ENCODE measurements at places on chromosomes 1 and 21.

DNA sequence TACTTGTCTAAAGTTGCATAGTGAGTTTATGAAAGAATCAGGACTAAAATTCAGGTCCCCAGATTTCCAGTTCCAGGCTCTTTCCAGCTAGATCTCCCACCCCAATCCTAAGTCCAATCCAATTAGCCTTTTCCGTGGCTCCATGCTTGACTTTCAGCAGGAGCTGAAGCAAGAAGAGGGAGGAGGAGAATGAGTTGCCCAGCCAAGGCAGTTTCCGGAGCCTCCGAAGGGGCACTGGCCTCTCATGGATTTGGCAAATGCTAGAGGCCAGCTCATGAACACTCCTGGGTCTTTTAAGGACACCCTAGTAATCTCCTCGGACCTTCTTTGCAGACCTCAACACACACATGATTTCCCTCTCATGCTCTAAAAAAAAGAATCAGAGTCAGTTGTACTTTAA is 10.5 kb upstream of the LRRC52 start:
- no peak for DNase-seq

DNA sequence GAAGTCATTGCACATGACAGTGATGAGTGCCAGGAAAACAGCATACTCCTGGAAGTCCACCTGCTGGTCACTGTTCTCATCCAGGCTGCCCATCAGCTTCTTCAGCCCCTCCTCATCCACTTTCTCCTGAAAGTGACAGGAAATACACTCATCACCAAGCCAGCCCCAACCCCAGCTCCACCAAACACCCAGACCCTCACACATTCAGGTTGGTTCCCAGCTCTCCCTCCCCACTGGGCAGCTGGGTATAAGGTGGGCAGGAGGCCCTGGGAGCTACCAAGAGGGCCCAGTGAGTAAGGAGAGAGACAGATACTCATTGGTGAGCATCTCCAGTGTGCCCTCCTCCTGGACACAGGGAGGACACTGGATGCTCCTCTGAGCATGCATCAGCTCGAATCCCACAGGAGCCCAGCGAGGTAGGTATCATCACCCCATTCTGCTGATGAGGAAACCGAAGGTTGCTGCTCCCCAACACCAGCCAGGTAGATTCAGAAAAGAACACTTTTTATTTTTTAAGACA is 4.1 kb downstream of the S100A2 start:
- no peak for DNase-seq

- no peak for DNase-seq
Measured at GRCh38 chr1:214568328-214568727, 16.9 kb upstream of the PTPN14 start.

- no peak for DNase-seq
Measured at GRCh38 chr1:97610748-97611147, 310.1 kb downstream of the DPYD start.

DNA sequence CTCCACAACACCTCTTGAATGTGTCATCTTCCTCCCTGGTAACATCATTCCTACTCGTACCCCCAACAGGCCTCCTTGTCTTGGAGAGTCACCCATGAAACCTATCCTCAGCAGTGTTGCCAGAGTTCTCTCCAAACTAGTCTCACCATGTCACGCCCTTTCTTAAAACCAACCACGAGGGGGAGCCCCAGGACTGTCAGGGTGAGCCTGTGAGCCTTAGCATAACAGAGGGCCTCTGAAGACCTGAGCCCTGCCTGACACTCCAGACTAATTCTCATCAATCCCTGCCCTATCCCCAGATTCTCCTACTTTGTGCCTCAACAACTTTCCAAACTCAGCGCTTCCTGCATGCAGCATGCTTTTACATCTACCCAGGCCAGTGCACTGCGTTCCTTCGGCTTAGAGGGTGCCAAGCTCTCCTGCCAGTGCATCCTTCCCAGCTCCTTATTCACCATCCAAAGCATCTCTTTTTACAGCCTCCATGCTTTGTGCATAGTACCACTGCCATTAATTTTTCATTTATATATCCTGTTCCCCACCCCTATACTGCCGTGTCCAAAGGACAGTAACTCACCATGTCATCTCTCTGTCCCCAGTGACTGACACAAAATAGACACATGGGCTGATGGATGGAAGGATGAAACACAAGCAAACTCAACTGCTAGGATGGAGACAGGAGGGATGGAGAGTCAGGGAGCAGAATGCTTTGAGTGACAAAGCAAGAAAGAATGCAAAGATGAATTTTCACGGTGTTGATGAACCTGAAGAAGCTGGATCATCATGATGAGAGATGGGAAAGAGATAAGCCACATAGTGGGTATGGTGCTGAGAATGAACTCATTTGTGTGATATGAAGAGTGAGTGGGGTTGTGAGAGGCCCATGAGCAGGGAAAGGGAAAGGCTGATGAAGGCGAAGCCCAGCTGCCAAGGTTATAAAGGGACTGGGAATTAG is 34.0 kb downstream of the ZNF697 start:
- peak; percentile 79 for DNase-seq

GRCh38 chr1:9300573-9300972 is 7.9 kb downstream of the SPSB1 start:
- DNase-seq = no peak

GRCh38 chr1:82464362-82465001 is 663.7 kb downstream of the ADGRL2 start:
- DNase-seq = no peak

DNA sequence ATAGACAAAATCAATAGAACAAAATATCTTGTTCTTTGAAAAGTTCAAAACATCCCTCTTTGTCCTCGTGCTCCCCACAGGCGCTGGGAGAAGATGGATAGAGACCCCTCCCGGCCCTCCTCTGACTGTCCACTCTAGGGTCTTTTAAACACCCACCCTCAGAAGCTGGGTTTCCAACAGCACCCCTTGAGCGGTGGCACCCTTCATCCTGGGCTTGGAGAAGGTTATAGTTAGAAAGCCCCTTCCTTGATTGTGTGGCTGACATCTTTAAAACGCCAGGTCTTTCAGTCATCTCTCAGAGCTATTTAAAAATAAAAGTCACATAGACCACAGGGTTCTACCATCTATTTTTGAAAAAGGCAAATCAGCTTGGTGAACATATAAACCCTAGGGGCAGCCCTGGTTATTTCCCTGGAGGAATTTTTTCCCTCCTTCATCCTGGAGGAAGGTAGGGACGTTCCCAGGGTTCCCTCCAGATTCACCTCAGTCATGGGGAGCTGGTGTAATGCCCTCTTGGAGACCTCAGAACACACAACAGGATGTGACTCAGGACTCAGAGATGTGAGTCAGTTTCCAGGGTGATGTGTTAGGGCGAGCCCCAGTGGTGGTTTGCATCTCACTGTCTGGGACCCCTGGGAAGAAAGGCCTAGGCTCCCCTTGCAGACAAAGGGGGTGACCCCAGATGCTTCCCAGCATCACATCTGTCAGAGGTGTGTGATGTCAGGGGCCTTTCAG is 138.5 kb downstream of the CLIC6 start:
- DNase-seq = peak; percentile 77

GRCh38 chr1:183967914-183968313 is 69.6 kb downstream of the COLGALT2 start:
- no peak for DNase-seq

DNA sequence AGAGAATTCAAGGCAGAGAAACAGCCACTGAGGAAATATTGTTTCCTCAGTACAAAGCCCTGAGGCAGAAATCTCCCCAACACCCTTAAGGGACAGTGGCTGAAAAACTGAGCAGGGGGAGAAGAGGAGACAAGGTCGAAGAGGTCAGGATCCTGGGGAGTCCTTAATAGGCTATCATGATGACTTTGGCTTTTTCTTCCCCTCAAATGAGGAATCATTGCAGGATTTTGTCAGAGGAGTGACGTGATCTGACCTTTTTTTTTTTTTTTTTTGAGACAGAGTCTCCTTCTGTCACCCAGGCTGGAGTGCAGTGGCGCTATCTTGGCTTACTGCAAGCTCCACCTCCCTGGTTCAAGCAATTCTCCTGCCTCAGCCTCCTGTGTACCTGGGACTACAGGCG is 10.2 kb downstream of the MAP7D1 start:
- no peak for DNase-seq

DNA sequence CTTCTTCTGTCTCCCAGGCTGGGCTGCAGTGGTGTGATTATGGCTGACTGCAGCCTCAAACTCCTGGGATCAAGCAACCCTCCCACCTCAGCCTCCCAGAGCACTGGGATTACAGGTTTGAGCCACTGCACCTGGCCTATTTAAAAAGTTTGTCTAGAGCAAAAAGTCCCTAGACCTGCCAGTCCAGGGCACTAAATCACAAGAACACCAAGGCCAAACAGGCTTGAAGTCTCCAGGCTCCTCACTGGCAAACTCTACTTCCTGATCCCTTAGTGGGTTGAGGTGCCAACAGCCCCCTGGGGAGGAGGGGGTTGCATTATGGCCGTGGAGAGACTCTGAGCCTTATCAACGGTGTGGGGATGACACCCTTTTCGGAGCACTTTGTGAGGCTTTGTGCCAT is 76.0 kb downstream of the CLIC6 start:
- DNase-seq = no peak

DNA sequence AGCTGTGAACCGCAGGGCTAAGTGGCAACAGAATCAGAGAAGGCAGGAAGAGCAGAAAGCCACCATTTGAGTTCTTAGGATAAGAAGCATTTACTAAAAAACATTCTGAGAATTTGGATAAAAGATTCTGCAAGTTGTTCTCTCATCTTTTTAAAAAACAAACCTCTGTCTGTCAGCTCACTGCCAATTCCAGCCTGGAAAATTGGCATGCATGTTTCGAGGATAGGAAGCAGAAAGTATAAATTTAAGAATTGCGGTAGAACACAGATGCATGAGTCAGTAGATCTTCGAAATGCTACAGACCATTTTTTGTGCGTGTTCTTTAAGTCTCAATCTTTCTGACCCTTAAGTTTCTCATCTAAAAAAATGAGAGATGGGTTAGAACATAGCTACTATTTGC is 544.5 kb upstream of the DAB1 start:
- no peak for DNase-seq

- no peak for DNase-seq
Measured at GRCh38 chr1:229758101-229759036, 132.3 kb downstream of the URB2 start.

DNA sequence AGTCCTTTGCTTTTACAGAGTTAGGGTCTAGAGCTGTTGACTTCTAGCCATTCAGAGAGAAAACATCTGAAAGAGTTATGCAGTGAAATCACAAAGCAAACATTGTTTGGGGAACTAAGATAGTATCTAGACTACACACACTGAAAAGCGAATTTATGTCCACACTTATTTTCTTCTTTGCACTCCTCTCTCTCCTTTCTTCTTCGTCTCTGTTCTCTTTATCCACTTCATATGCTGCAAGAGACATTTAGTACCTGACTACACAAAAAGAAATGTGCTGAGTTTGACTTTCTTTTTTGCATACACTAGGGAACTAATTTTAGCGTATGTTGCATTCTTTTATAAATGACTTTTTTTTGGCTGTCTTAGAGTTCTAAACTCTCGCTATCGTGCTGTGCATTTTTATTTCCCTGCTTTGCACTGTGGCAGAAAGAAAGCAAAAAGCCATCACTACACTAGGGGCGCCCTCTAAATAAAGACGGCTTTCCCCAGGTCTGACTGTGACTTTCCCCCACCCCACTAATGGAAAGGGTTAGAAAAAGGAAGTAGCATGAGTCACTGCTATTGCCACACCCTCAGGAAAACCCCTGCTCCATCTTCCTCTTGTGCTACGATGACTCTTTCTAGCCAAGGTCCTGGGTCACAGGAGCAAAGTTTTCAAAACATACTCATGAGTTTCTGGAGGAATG is 65.7 kb downstream of the MAP3K7CL start:
- peak; percentile 73 for DNase-seq

- DNase-seq = no peak
Measured at GRCh38 chr21:25658427-25659035, 19.5 kb downstream of the JAM2 start.

DNA sequence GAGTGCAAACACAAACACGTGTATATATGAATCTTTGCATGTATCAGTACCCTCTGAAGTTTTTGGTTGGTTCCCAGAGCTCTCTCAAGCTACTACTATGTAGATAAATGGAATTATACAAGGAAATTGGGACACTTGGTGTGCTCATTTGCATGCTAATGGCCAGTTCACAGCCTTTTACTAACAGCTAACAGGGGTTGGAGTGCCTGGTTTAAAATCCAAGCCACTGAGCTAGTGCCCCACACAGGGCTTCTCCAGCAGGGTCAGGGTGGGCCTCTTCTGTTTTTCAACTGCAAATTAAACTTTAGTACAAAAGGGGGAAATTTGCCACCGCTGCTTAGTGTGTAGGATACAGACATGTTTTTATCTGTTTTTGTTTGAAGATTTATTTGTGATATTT is 121.0 kb downstream of the ATP5PO start:
- DNase-seq = no peak

GRCh38 chr1:43992232-43992995 is 1.0 kb downstream of the CCDC24 start:
- DNase-seq = no peak

DNA sequence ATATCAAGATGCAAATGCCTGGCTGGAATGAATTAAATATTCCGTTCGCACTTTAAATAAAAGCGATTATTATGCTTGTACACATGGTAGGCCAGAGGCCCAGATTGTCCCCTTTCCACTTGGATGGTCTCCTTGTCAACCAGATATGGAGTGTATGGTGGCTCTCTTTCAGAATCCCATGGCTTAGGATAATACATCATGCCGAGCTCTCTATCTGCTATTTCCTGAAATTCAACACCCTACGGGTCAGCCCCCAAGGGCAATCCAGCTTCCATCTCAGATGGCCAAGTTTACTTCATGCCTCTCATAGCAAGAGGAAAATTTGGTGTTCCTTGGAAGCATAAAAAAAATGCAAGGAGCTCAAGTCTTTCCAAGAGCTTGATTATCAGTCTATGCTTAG is 25.4 kb upstream of the FMO1 start:
- DNase-seq = no peak

- DNase-seq = no peak
Measured at GRCh38 chr1:89286549-89287180, 14.0 kb upstream of the GBP5 start.

DNA sequence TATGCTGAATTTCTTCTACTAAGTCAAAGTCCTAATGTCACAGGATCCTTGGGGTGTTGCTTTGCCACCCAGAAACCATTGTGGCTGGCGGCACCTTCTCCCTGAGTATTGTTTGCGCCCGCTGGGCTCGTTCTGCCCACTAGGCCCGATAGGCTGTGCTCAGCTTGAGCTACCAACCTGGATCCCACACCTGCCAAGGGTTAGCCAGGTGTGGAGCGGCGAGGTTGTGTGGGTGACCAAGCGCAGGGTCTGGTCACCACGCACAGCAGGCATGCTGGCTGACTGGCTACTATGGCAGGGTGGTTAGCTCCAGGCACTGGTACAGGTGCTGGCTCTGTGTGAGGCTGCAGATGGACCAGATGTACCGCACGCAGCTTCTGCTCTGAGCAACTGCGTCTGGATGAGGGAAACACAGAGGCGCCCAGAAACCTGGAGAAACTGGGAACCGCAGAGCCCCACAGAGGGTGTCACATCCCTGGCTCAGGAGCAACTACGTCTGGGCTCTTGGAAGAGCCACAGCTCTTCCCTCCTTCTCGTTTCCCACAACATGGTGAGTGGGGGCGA is 50.3 kb upstream of the SCYL3 start:
- DNase-seq = no peak

GRCh38 chr1:172476218-172476811 is 32.4 kb upstream of the PIGC start:
- no peak for DNase-seq

- no peak for DNase-seq
Measured at GRCh38 chr1:90835661-90836344, 118.7 kb upstream of the BARHL2 start.

Measured in AG08396 (cell line).